ENCODE measurements at places on chromosomes 13 and 19. TPM values are rescaled to one million over a fixed set of nuclear protein-coding genes. Genes with fewer than 3 reads are reported as not detected.

- H3K4me1 ChIP-seq: no peaks in the 10 kb centered on the region
- no peaks in the 10 kb centered on the region for H3K36me3 ChIP-seq
- H3K4me3 ChIP-seq: no peak overlapping the region
- no peak for DNase-seq
Measured at GRCh38 chr13:46656786-46657185, 103.8 kb downstream of the LRCH1 start.

GRCh38 chr19:17103177-17103576 is 27.6 kb downstream of the MYO9B start:
- peaks cover 19% of the 10 kb centered on the region for H3K4me1 ChIP-seq
- no peaks in the 10 kb centered on the region for H3K27me3 ChIP-seq
- DNase-seq: peak; percentile 53
- H3K36me3 ChIP-seq: peaks cover 10% of the 10 kb centered on the region
- H3K4me3 ChIP-seq: no peak overlapping the region
- no peak overlapping the region for H3K27ac ChIP-seq

Gene ZNF77
- total RNA-seq: 10.6 TPM

DNA sequence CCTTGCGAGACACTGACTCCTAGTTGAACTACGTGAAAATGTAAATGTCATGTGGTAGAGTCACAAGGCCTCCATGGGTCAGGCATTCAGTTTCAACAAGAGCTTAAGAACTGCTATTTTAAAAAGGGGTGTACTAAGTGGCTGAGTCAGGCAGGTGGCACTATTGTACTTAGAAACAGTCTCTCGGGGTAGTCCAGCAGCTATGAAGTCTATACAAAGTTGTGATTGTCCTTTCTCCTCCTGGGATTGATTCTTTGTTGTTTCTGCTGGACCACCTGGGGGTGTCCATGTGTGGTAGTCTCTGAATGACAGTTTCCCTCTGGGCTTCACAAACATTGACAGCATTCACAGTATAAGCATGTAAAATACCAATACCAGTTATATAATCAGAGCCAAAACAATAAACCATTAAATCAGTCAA is 33.0 kb downstream of the UGGT2 start:
- no peaks in the 10 kb centered on the region for H3K4me1 ChIP-seq
- H3K27ac ChIP-seq: no peak overlapping the region
- DNase-seq: peak; percentile 57
- no peaks in the 10 kb centered on the region for H3K27me3 ChIP-seq

- DNase-seq: no peak
- H3K4me1 ChIP-seq: no peaks in the 10 kb centered on the region
- H3K27ac ChIP-seq: no peak overlapping the region
- no peaks in the 10 kb centered on the region for H3K36me3 ChIP-seq
Measured at GRCh38 chr19:9721861-9722260, 46.7 kb downstream of the ZNF846 start.
